AG08396 (cell line): ENCODE measurements at places on chromosomes 2 and 18.

DNA sequence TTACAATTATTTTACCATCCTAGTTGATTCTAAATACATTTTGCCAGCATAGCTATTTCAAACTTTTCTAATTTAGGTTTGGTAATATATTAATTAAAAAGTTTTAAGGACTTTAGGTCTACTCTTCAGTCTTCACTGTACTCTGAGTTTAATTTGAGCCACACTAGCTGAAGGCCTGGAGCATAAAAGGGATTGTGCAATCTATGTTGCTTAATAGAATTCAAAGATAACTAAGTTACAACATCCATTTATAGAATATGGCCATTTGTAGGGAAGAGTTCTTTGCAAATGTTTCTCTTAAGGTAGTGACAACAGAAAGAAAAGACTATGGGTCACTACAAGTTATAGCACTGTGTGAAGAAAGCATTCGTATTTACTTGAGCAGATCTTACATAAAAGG lies 702.2 kb upstream of the NRXN1 start:
- no peak for DNase-seq

GRCh38 chr2:119579424-119580295 lies 35.4 kb downstream of the CFAP221 start:
- DNase-seq, result no peak

DNA sequence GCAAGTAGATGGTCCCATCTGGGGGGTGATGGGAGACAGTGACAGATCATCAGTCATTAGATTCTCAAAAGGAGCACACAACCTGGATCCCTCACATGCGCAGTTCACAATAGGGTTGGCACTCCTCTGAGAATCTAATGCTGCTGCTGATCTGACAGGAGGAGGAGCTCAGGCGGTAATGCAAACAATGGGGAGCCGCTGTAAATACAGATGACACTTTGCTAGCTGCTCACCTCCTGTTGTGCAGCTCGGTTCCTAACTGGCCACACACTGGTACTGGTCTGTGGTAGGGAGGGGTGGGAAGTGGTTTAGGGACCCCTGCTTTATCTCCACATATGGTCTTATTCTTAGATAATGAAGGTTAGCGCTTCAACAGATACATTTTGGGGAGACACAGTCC lies 506.6 kb downstream of the PLCL1 start:
- DNase-seq, result no peak

DNA sequence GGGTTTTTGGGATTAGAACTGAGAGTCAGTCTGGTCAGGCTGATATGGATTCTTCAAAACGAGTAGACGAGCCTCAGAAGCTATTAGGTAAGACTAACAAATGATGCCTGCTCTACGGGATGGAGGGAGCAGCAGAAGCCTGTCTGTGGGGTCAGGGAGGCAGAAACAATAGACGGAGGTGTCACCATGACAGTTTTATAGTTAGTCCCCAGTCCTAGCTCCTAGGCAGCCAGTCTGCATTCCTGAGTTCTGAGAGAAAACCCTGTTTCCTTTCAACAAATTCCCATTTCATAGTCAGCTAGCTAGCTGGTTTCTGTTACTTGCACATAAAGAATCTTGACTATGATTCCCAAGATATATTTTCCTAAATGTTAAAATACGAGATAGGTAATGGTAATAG lies 542.1 kb downstream of the PID1 start:
- no peak for DNase-seq

DNA sequence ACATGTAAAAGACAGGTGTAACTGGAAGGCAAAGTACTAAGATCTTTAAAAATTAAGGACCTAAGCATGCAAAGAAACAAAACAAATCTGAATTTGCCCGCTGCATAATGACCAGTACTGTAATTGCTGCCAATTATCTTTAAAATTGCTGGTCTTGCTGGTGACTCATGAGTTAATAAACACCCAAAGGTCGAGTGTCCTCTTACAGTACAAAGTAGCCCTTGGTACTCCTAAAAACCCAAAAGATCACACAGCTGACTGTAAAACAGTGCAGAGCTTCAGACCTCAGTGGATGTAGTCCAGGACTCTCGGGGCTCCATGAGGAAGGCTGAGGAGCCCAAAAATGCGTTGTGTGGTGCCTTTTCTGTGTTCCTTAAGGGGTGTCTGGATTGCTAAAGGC lies 308.7 kb downstream of the CNTNAP5 start:
- DNase-seq, result no peak
